Stimulated activated CD8-positive, alpha-beta memory T cell treated with anti-CD3 and anti-CD28 coated beads, Interleukin-4, amount 100 ng/mL, for 1 hour (primary cell): ENCODE measurements at places on chromosomes 11 and 22.

DNA sequence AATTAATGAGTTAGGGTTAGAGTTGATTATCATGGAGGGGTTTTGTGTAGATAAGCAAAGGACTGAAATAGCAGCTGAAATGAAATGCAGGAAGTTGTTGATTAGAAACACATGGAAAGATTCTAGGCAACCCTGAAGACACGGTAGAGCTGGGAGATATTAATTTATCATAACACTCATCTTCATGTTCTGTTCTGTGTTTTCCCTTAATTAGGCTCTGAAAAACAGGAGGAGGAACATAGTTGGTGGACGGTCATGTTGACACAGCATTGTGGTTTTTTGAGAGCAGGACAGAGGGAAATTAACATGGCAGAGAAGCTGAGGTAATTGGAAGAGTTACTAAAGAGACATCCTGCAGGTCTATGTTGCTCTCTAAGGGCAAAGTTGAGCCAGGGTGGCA, 138.8 kb upstream of the UBASH3B start:
- no peak for DNase-seq

DNA sequence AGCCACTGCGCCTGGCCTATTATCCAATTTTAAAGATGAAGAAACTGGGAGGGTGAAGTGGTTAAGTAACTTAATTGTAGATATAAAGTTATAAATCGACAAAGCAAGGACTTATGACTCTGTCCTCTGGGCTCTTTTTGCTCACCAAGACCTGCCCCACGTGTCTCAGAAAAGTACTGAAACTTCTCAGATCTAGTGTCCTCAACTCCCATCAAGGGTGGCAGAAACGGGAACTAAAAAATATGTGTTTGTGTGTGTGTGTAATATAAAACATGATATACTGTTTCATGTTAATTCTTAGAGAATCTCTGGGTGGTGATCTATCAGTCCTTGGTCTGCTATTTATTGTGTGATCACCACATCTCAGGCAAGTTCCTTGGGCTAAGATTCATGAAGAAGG, 104.9 kb downstream of the GAB2 start:
- DNase-seq: no peak

DNA sequence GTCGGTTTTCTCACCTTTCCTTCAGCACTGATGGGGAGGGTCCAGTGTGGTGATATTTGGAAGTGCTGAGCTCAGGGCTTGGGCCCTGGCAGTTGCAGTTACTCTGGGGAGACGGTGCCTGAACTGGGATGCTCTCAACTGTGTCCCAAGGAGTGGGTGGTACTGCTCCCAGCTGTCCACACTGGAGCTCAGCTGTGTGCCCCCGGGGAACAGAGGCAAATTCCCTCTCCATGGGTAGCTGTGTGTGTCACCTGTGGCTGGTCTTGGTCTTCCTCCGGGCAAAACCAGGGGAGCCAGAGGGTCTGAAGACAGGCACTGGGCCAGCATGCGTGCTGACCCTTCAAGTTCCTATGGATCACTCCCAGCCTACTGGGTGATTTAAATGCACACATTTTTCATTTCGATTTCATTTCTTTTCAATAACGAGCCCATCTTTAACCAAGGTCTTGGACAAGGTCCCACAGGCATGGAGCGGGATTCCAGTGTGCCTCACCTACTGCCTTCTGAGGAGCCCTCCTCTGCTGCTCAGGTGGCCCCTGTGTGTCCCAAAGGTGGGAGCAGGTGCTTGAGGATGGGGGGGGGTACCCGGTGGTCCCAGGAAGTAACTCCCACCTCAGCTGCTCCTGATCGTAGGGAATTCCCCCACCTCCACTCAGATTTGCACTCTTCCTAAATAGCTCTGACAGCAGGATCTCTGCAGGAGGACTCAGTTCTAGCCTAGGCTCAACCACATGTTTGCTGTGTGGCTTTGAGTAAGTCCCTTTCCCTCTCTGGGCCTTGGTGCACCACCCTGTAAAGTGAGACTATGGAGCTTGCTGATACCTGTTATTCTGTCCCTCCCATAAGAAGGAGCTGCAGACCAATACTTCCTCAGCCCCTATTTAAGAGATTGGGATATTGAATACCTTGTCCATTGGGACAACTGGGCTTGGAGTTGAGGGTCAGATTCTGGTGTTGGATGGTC, 16.8 kb downstream of the PRDM11 start:
- DNase-seq: no peak

DNA sequence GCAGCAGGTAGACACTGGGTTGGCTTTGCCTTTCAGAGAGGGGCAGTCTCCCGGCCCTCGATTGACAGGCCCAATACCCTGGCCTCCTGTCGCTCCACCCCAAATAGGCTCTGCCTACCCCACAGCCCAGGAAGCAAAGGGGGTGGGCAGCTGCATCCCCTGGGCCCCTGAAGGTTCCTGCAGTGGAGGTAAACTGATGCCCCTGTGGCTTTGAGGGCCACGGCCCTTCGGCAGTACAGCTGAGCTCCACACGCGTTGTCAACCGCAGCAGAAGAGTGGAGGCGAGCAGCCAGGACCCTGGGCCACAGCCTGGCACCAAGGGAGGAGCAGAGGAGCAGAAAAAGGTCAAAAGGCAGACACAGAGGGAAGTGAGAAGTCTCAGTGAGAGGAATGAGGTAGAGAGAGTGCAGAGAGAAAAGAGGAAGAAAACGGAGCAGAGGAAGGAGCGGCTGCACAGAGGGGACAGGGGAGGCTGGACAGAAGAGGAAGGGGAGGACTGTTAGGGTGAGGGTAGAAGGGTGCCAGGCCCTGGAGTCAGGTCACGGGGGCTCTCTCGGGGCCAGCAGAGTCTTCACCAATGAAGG, 64.0 kb downstream of the SLC22A12 start:
- no peak for DNase-seq

DNA sequence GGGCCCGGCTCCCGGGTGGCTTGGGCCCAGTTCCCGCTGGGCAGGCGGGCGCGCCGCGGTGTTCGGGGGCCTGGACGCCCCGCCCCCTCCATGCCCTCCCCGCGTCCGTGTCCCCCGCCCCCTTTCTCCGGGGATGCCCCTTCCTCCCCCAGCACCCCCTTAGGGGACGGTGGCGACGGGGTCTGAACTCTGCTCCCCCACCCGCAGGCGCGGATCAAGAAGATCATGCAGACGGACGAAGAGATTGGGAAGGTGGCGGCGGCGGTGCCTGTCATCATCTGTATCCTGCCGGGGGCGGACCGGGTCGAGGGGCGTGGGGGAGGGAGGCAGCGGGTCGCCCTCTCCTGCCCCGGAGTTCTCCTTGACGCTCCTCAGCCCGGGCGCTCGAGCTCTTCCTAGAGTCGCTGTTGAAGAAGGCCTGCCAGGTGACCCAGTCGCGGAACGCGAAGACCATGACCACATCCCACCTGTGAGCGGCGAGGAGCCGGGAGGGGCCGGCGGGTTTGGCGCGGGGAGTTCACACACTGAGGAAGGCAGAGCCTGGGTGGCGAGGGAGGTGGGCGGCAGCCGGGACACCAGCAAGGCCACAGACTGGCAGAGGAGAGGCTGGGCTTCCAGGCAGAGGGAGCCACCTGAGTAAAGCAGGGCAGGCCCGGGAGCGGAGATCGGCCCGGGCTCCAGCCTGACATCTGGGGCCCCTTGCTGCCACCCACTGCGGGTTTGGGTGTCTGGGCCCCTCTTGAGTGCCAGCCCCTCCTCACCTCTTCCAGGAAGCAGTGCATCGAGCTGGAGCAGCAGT, 546 bp downstream of the DRAP1 start:
- DNase-seq: peak; percentile 41

GRCh38 chr11:1306186-1307162, 3.0 kb downstream of the TOLLIP start:
- DNase-seq: no peak

- DNase-seq: no peak
These were observed 28.4 kb upstream of the PRDM10 start for GRCh38 chr11:130031056-130031455.

- no peak for DNase-seq
These were observed 73.9 kb downstream of the SPON1 start for GRCh38 chr11:14036469-14036868.

GRCh38 chr11:94662065-94662779, 95.1 kb downstream of the PIWIL4 start:
- DNase-seq: no peak

- no peak for DNase-seq
These were observed 22.1 kb downstream of the GNB1L start for GRCh38 chr22:19832476-19833108.

- DNase-seq: peak; percentile 81
These were observed at the start of gene FADD for GRCh38 chr11:70202920-70203750. FADD (plus strand) TSS chr11:70203296; CDS start chr11:70203460, 164 bp downstream.

DNA sequence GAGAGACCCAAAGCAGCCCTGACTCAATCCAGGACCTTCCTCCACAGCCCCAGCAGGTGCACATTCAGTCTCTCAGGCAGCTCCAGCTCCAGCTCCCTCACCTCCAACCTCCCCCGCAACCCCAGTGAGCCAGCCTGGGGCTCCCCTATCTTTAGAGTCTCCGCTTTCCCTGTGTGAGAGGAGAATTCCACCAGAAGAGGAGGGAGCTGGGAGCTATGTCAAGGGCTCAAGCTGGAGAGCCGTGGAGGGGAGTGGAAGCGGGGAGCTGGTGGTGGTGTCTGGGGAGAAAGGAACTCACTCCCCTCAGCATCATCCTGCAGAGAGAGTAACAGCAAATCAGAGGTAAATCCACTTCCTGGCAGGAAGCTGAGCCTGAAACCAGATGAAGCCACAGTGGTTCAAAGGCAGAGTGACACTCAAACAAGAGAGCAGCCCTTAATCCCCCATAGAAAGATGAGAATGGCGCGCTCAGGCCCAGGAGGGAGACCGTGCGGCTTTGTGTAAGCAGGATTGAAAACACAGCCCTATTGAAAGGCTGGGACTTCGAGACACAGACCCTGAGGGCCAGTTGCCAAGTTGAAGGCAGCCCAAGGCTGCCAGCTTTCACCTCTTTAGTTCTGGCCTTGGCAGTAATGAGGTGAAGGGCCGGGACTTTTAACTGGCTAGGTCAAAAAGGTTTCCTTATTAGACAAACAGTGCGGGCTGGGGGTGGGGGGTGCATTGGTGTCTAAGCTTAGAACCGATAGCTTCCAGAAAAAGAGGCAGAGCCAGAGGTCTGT, 21.4 kb upstream of the CDON start:
- DNase-seq: no peak

DNA sequence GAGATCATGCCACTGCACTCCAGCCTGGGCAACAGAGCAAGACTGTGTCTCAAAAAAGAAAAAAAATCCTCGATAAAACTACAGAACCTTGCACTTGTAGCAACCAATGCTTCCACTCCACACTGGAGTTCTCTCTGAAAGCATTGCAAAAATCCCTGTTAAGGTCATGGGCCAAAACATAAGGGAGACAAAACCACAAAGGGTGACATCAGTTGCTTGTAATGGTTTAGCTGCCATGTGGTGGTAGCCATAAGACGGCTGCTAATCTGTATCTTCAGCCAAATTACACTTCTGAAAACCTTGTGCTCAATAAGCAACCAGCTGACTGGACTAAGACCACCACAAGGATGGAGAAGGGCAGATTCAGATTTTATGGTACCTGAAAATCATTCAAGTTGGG, 20.6 kb upstream of the TPH1 start:
- DNase-seq: no peak
